IPS DF 6.9 (cell line): ENCODE measurements at places on chromosomes 16 and 17.

GRCh38 chr16:11407047-11407982, 62.1 kb downstream of the RMI2 start:
- DNase-seq = peak; percentile 45

DNA sequence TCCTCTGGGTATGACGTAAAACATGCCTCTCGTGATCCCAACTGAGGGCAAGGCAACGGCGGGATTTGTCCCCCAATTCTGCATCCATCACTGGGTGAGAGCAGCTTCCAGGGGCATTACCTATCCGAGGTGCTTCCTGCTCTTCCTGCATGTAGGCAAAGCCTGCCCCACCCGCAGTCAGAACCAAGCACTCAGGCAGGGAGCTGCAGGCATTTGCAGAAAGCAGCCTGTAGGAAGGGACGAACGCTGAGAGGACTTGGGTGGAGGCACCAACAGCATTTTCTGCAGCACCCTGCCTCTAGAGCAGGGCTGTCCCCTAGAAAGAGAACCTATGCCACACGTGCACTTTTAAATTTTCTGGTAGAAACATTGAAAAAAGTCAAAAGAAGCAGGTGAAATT, 5.5 kb downstream of the BCO1 start:
- DNase-seq = no peak

- no peak for DNase-seq
Observed at GRCh38 chr17:47850692-47851573, at the start of gene SP6. SP6 (minus strand) TSS chr17:47851163; CDS start chr17:47848429, 2,734 bp downstream.

DNA sequence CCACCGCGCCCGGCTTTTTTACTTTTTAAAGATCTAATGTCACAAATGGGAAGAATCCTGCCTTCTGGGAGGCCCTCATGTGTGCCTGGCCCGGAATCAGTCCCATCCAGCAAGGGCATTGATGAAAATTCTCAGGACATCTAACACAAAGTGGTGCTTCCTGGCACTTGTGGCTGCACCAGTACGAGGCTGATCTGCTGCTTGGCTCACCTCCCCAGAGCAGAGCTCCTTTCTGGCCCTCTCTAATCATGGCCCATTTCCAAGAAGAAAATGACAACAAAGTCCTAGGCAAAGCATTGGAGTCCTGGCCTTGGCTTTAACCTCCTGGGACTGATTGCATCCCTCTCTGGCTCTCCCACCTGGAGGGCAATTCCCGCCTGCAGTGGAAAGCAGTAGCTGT, 50.7 kb upstream of the SIAH1 start:
- DNase-seq = no peak

- DNase-seq = no peak
Observed at GRCh38 chr16:89360760-89361435, 129.5 kb downstream of the ANKRD11 start.

DNA sequence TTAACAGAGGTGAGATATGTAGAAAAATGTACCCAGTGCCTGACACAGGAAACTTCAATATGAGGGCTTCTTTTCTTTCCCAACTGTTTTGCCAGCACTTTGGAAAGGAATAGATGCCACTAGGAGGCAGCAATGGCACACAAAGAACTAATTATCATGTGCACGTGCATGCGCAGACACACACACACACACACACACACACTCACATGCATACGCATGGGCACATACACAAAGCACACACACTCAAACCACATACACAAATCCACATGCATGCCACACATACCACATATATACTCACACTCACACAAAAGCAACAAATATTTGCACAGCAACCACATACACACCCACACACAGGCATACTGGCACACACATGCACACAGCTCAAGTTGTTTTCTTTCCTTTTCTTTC, 8.8 kb upstream of the CEP112 start:
- DNase-seq = no peak

- no peak for DNase-seq
Observed at GRCh38 chr17:12445331-12445730, 220.4 kb upstream of the MYOCD start.

DNA sequence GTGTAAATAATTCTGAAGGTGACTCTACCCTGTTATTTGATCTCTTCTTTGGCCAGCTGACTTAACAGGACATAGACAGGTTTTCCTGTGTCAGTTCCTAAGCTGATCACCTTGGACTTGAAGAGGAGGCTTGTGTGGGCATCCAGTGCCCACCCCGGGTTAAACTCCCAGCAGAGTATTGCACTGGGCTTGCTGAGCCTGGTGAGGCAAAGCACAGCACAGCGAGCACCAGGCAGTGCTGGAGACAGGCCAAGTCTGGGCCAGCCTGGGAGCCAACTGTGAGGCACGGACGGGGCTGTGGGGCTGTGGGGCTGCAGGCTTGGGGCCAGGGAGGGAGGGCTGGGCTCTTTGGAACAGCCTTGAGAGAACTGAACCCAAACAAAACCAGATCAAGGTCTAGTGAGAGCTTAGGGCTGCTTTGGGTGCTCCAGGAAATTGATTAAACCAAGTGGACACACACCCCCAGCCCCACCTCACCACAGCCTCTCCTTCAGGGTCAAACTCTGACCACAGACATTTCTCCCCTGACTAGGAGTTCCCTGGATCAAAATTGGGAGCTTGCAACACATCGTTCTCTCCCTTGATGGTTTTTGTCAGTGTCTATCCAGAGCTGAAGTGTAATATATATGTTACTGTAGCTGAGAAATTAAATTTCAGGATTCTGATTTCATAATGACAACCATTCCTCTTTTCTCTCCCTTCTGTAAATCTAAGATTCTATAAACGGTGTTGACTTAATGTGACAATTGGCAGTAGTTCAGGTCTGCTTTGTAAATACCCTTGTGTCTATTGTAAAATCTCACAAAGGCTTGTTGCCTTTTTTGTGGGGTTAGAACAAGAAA, 5.1 kb downstream of the STH start:
- DNase-seq = no peak

GRCh38 chr16:86905302-86905701, 327.0 kb downstream of the FOXL1 start:
- no peak for DNase-seq

DNA sequence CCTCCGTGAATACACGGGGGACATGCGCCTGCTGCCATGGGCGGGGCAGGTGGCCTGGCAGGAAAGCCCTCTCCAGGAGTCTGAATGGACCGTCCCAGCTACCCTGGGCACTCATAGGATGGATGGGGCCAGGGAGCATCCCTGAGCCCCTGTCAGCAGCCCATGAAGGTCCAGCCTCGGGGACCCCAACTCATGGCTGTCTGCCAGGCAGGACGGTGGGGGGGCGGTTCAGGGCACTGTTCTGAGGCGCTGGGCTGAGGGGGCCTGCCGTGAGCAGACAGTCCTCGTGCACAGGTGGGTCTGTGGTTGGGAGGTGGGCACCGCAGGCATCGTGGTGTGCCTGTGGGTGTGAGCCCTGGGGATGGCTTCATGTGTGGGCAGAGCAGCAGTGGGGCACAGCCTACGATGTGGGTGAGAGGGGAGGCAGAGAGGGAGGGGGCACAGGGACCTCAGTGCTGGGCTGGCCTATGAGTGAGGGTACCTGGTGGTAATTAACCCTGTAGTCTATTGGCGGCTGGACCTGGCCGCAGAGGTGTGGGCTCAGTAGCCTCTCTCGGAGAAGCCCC, 6.5 kb upstream of the PKMYT1 start:
- no peak for DNase-seq

DNA sequence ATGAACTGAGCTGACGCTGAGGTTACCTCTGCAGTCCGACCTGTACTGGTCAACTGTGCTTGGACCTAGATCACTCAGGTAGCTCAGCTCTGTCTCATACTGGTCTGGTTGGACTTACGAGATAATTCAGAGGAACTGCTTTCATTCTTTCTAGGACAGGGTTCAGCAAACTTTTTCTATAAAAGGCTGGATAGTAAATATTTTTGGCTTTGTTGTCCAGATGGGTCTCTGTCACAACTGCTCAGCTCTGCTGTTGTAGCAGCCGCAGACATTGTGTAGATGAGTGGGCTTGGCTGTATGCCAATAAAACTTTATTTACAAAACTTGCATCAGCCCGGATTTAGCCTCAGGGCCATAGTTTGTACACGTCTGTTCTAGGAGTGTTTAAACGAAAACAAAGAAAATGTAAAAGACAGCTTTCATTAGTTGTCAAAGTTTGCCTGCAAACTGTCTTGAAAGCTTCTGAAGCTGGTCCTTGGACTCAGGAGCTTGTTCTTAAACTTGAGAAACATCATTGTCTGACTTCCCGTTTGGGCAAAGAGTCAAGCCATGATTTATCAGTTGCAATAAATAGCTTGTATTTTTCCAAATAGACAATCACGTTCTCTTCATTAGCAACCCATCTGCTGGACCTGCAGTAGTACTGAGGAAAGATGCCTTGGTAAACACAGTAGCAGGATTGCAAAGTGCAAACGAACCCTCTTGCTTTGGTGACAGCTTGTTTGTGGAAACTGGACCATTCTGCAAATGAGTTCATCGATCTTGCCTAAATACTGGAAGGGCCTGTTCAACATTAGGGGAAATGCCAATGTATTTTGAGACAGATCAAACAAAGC, 253.4 kb downstream of the SNX29 start:
- no peak for DNase-seq

GRCh38 chr16:67699265-67699664, 19.9 kb downstream of the GFOD2 start:
- DNase-seq = no peak

DNA sequence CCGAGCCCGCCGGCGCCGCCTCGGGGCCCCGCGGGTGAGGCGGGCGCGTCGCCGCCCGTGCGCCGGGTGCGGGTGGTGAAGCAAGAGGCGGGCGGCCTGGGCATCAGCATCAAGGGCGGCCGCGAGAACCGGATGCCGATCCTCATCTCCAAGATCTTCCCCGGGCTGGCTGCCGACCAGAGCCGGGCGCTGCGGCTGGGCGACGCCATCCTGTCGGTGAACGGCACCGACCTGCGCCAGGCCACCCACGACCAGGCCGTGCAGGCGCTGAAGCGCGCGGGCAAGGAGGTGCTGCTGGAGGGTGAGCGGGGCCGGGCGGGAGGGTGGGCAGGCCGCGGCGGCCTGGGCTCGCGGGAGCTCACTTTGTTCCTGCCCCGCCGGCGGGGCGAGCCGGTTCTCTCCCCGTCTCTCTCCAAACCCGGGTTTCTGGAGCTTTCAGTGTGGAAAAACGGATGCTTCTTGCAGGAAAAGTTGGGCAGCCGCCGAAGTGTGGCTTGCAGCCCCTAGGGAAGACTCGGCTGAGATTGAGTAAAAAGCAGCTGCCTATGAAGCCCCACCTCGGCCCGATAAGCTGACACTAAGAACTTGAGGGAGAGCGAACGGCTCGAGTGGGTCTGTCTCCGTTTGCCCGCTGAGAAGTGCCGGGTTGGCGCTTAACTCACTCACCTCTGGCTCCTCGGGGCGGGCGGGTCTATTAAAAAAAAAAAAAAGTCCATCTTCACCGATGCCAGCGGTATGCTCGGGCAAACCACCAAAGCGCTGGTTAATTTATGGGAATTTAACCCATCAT, 677 bp downstream of the SNTB2 start:
- no peak for DNase-seq

DNA sequence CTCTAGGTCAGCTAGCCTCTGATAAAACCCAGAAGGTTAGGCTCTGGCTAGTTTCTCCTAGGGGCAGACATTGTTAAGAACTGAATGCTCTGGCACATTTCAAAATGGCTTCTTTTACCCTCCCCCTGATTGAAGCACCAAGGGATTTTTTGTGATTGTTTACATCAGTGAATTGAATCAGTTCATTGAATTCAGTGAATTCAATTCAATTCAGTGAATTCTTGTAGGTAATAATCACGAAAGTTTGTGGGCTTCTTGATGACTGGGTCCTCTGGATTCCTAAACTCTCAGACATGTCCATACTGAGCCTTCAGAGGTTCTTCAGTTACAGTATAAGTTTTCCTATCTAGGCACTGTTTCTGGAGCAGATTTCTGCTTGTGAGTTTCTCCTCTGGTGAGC, 135.2 kb upstream of the ELAC2 start:
- DNase-seq = no peak

DNA sequence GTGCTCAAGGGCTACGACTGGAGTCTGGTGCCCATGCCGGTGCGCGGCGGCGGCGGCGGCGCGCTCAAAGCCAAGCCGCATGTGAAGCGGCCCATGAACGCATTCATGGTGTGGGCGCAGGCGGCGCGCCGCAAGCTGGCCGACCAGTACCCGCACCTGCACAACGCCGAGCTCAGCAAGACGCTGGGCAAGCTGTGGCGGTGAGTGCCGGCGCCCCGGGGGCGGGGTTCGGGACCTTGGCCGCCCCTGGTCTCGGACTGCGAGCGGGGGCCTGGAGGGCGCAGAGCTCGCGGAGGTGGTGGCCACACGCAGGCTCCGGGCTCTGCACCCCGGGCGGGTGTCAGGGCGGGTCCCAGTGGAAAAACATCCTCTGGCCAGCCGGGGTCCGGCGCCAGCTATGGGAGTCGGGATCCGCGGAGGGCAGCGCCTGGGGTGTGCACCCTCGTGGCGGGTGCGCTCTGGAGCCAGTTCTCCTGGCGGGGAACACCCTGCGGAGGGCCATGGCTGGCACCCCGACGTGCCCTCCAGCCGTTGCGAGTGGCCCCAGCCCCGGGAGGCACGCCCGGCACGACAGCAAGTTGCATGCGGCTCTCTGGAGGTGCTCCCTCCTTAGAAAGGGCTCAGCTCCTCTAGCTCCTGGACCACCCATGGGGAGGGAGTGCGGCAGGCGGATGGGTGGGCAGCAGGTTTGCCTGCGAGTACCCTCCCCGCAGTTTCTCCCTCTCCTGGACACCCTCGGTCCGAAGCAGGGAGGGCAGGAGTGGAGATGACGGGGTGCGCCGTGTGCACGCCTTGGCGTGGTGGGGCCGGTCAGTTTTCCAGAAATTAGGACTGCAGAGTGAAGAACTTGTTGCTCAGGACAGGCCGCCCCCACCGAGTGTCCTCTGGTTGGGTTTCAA, 824 bp downstream of the SOX8 start:
- no peak for DNase-seq

GRCh38 chr16:84916850-84917249, 94.5 kb downstream of the ZDHHC7 start:
- no peak for DNase-seq

DNA sequence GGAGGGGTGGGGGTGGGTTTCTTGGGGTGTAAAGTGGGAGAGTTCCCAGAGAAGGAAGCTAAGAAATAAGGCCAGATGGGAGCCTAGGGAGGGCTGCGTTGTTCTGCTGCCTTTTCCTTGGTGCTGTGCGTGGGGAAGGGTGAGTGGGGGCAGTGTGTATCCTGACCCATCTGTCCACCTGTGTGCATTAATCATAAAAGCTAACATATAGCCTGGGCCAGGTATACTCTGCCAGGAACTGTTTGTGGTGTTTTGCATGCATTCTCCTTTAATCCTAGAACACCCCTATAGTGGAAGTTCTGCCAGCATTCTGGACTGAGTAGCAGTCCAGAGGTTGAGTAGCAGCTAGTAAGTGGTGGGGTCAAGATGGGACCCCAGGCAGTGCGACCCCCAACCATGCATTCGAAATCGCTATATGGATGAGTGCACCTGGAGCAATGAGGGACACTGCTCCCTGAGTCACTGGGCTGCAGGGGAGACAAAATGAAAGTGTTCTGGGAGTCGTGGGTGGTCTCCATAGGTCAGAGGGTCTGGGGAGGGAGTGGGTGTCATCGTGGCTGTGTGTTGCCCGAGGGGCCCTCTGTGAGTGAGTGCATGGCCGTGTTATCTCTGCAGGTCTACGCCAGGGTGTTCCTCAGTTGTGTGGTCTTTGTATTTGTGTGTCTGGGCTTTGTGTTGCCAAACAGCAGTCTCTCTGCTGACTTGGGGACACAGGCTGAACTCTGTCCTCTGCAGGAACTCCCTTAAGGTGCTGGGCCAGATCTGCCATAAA, 1.3 kb downstream of the ERBB2 start:
- DNase-seq = no peak
